ENCODE measurements at places on chromosomes 6 and 20.
A peak's percentile ranks its signal among the peaks of the same experiment; 100 is the strongest.

DNA sequence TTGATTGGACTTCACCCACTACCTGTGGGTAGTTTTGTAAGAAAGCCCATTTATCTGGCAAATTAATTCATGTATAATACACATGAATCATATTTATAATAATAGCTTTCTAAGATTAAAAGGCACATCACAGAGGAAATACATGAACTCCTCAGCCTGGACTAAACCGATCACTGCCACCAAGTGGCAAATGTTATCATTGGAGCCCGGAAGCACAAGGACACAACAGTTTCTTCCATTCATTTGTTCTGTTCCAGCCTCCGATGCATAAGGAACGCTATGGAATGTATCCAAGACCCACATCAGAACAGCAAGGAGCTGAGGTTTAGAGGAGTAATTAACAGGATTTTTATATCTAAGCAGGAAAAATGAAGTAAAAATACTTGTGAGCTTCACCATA, 13.9 kb upstream of the IPCEF1 start:
- DNase-seq: no peak

DNA sequence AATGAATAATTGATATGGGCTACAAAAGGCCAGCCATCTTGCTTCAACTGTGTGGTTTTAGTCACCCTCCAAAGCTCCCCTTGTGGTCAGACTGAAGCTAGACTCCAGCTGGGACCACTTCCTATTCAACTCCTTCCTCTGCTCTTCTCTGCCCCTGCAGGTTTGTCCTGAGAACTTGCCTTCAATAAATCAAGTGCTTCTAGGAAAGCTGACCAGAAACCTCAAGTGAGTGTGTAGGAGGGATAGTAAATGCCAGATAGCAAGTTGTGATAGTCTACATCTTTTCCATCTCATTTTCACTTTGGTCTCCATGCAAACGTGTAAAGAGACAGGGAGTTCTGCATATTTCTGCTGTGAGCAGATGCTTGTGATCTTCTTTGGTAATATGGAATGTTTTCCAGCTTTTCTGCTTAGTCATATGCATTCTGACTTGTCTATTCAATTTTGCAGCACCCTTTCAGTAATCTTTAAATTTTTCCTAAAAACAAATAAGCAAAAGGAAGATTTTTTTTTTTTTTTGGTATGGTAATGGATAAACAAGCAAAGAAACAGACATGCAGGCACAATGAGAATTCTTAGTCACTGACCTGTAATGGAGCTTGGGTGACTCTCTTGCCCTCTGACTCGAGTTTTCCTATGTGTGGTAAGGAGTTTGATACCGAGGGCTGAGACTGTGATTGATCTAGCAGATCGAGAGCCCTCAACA, 201.3 kb upstream of the BTBD3 start:
- peak; percentile 4 for DNase-seq

- no peak for DNase-seq
Measured at GRCh38 chr6:41824571-41825569, 37.4 kb downstream of the TOMM6 start.

- DNase-seq: no peak
Measured at GRCh38 chr6:33241968-33242367, 29.7 kb downstream of the VPS52 start.

DNA sequence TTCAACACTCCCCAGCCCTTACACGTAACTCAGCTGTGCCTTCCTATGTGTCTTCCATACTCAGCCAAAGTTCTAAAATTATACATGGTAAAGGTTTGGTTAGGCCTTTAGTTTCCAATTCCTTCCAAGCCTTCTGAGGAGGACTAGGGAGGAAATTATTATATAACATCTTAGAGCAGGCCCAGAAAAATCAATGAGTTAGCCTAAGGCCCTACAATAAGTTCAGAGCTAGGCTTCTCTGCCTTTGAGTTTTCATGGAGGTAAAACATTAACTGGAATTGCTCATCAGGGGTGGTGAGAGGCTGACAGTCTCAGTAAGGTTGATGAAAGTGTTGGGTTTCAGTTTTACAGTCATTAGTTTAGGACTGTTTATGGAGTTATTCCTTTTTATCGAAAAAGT, 286.0 kb downstream of the ADGB start:
- DNase-seq: peak; percentile 80

DNA sequence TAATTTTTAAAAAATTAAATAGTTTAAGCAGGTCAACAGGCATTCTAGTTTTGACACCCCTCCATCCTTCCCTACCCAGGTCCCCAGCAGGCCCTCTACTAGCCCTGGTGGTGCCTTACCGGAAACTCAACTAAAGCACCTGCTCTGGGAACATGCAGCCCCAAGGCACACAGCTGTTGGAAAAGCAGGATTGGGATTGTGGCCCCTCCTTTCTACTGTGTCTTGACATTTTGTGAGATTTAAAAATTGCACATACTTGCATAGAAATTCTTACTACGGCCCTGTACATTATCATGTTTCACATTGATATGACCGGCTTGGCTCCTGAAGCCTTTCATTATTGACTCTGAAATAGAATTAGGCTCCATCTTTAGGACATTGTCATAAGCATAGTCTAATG, 423.2 kb downstream of the GRIK2 start:
- DNase-seq: no peak

DNA sequence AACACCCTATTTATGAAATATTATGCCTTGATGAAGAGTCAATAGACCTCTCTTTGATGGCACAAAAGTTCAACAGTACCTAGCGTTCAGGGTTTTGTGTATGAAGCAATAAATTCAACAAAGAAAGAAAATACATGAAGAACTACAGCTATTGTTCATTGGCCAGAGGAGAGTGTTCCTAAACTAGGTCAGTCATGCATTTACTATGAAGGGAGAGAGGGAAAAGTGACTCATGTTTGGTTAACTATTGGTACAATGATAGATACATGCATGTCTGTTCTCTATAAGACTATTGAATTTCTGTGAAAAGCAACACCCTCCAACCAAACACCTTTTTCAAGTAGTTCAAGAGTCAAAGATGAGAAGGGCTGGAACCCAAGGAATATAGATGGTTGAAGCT, 50.7 kb downstream of the CLIC5 start:
- DNase-seq: no peak

GRCh38 chr6:5012519-5012918, 8.7 kb upstream of the RPP40 start:
- no peak for DNase-seq

GRCh38 chr6:151018911-151019782, 153.6 kb downstream of the MTHFD1L start:
- DNase-seq: no peak

DNA sequence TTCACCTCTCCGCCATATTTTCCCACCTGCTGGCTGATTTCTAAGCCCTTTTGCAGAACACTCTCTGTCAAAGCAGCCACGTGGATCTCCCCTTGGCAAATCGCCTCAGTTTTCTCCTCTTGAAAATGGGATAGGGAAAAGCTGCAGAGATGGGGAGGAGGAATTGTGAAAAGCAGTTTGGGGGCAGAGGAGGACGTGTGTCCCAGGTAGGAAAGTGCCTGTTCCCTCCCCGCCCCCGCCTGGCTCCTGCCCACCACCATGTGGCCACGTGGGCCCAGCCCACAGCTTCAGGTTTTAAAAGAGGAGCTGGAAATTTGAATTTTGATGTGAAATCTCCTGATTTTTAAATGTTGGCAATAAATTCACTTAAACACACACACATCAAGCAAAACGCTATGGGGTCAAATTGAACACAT, 3.6 kb upstream of the CEBPB start:
- no peak for DNase-seq

DNA sequence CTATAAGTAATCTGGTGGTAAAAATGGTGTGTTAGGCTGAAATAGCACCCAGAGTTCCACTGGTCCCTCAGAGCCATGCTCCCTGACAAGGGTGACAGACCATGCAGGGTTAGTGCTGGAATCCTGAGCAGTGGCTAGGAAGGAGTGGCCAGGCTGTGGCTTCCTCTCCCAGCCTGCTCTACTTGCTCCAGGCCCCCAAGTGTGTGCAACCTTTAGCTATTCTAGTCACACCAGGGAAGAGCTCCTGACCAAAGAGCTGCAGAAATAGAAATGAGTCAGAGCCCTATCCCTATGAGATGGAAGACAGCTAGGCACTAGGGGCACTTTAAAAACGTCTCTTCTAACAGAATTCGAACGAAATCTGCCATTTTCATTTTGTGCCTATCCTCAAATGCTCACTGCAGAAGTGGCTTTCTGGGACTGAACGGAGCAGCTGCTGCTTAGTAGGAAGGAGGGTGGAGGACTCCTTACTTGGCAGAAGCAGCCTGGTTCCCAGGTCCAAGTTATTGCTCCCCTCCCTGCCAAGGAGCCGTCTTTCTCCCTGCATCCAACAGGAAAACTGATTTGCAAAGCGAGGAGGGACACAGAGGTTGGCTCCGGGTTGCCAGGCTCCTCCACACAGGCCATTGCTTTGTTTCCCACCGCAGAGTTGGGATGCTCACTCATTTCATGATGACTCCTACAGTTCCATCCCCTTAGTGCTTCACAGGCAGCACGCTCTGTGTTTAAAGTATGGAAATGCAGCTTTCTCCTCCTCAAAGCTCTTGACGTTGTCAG, 754.5 kb downstream of the C6orf118 start:
- no peak for DNase-seq

- no peak for DNase-seq
Measured at GRCh38 chr6:45743028-45743615, 272.5 kb downstream of the CLIC5 start.

GRCh38 chr6:13624871-13625288, 9.7 kb downstream of the NOL7 start:
- no peak for DNase-seq

Measured in large intestine (tissue), 12 donors.